Activated naive CD4-positive, alpha-beta T cell treated with anti-CD3 and anti-CD28 coated beads, Interleukin-2, amount 10 ng/mL, durations not matched to agents 7 days and 5 days (primary cell): ENCODE measurements at places on chromosomes 12 and 14.

- DNase-seq, result no peak
Observed at GRCh38 chr14:89255852-89256251, 161.2 kb downstream of the FOXN3 start.

DNA sequence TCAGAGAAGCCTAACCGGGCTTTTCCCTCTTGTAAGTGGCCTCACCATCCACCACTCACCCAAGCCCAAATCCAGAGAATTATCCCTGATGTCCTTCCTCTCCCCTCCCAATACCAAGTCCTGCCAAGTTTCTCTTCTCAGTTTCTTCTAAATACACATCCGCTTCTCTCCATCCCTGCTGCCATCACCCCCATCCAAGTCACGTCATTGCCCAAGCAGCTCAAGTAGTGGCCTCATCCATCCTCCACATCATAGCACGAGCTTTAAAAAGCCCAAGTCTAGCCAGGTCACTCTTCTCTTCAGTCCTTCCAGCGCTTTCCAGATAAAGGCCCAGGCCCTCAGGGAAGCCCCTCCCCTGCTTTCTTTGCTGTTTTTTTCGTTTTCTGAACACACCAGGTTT, 25.4 kb downstream of the IL31 start:
- DNase-seq, result no peak

GRCh38 chr12:75564852-75565251, 53.4 kb upstream of the KRR1 start:
- DNase-seq, result no peak

- no peak for DNase-seq
Observed at GRCh38 chr12:69966409-69966808, 141.4 kb downstream of the MYRFL start.

DNA sequence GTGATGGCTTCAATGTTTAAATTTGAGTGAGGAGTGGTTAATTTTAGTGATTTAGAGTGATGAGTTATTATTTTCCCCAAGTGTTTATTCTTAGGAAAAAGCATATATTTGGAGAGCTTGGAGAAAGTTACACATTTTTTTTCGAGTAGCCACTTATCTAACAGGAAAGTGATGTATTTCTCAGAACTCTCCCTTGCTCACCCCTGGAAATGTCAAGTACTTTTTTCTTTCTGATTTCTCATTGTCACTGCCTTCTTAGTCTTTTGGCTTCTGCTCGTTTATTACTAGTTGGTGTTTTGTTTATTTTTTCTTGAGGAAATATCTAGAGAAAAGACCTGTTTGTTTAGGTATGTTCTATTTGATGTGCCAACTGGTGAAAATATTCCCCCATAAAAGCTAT, 58.8 kb downstream of the AEBP2 start:
- no peak for DNase-seq

GRCh38 chr12:6316921-6317692, 6.6 kb downstream of the PLEKHG6 start:
- no peak for DNase-seq
